ENCODE measurements at places on chromosomes 5 and 9.

GRCh38 chr5:134328619-134329018 is 38.4 kb downstream of the CDKL3 start:
- no peak for DNase-seq

- no peak for DNase-seq
These were observed 26.0 kb downstream of the BICD2 start for GRCh38 chr9:92738661-92739081.

- no peak for DNase-seq
These were observed 187.1 kb downstream of the ARHGEF28 start for GRCh38 chr5:73812962-73813588.

- DNase-seq: no peak
These were observed 1.3 kb downstream of the ZBTB34 start for GRCh38 chr9:126861707-126862103.

- no peak for DNase-seq
These were observed 589.5 kb downstream of the GABRG2 start for GRCh38 chr5:162657076-162657475.

- no peak for DNase-seq
These were observed 175.3 kb upstream of the KLF9 start for GRCh38 chr9:70589571-70590314.

DNA sequence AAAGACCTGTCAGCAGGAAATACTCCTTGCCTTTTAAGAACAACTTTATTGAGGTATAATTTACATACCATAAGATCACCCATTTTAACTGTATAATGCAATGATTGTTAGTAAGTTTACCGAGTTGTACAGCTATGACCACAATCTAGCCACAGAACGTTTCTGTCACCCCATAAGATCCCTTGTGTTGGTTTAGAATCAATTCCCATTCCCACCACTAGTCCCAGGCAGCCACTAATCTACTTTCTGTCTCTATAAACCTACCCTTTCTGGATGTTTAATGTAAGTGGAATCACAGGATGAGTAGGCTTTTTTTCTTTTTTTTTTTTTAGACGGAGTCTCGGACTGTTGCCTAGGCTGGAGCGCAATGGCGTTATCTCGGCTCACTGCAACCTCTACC is 4.4 kb downstream of the GPR107 start:
- no peak for DNase-seq

DNA sequence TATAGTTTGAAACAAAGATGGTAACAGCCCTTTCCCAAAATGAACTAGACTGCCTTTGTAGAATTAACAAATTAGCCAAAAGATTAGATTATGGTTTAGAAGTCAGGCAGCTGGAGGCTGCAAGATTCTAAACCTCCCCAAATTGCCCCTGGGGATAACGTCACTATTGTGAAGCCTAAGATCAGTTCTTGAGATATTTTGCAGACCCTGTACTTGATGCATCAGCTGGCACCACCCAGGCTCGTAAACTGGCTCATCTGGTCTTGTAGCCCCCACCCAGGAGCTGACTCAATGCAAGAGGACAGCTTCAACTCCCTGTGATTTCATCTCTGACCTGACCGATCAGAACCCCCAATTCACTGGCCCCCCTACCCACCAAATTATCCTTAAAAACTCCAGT is 4.2 kb upstream of the SOWAHA start:
- DNase-seq: no peak

DNA sequence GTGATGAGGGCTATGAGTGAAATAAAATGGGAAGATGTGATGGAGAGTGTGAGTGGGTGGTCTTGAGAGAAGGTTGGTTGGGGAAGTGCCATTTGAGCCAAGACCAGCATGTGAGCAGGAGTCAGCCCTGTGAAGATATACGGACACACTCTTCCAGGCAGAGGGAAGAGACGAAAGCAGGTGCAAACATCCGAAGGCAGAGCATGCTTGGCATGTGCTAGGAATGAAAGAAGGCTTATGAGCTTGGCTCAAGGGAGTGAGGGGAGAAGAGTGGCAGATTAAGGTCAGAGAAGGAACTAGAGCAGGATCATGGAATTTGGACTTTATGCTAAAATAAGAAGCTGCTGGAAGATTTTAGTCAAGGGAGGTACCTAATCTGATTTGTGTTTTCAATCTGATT is 23.6 kb upstream of the CCDC112 start:
- DNase-seq: no peak
